NCI-H2081 treated with DMSO at 0.1 percent for 48 hours (cell line): ENCODE measurements at places on chromosomes 2 and 18.

DNA sequence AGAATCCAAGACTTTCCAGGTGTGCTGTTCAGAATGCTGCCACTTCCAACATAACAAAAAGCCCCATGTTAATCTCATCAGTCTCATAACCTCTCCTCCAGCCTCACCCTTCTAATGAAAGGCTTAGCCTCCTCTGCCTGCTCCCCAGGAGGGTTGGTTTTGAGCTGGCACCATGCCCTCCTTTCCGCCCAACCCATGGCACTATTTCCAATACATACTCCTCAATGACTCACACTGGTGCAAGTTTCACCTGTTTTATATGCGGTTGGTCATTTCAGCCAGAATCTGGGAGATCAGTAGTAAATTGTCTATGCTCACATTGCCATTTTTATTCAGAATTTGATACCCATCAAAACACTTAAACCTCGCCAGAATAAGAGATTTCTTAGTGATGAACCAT is 157.6 kb upstream of the NRP2 start:
- DNase-seq = no peak

DNA sequence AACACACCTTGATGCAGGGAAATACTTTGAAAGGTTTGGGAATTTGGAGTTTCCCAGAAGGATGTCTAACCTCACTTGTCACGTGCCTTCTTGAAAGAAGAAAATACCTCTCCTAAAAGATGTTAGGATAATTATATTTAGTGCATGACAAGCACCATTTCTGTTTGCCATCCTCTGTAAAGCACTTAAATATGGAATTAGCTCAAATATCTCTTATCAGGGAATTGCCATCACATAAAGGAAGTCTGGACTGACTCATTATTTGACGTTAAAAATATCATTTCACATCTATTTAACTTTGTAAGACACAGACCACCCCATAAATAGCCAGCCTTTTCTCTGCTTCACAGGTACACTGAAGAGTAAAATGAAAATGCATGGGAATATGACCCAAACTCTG is 140.1 kb downstream of the STK39 start:
- DNase-seq = no peak

GRCh38 chr2:174138161-174138560 is 110.2 kb downstream of the OLA1 start:
- DNase-seq = no peak

- no peak for DNase-seq
Observed at GRCh38 chr2:31246184-31246852, 12.4 kb downstream of the EHD3 start.

GRCh38 chr2:86223927-86224560 is 24.8 kb downstream of the MRPL35 start:
- DNase-seq = no peak

DNA sequence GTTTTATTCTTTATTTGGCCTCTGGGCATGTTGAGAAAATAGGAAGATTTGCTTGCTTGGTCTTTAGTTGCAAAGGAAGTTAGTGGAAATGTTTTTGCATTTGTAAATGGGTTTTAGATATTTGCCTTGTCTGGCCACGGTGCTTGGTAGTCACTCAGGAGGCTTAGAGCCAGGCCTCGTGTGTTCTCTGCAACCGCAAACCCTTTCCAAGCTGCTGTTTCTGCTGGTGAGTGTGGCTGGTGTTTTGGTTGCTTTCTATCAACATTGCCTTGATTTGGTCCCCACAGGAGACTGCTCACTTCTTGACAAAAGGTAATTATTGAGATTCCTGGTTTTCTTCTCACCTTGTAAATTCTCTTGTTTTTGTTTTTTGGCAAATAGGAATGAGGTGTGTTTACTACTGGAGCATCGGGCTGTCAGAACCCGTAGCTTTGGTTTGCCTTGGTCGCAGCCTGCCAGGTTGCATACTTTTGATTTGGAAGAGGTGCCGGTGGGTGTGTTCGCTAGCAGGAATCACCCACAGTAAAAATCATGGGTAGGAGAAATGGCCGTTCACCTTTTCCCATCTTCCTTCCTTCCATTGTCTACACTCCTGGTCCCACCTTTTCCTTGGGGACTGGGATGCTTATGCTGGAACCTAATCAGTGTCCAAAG is 15.8 kb downstream of the ASAP2 start:
- DNase-seq = no peak

- no peak for DNase-seq
Observed at GRCh38 chr2:74887445-74887951, 53.6 kb downstream of the HK2 start.

GRCh38 chr2:136527560-136527959 is 237.8 kb upstream of the THSD7B start:
- DNase-seq = no peak

DNA sequence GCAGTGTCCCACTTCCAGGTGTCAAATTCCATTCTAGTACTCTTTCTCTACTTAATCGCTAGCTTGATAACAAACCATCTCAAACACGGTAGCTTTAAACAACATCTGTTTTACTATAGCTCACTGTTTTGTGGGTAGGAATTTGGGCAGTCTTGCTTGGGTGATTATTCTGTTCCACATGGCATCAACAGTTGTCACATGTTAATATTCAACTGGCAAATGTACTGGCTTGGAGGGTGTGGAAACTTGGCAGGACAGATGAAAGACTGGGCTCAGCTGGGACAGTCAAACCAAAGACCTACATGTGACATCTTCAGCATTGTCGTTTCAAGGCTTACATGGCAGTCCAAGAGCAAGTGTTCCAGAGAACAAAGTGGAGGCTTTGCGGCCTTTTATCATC is 241.8 kb downstream of the PTH2R start:
- no peak for DNase-seq

- DNase-seq = no peak
Observed at GRCh38 chr18:36124841-36125240, 4.3 kb downstream of the SLC39A6 start.

DNA sequence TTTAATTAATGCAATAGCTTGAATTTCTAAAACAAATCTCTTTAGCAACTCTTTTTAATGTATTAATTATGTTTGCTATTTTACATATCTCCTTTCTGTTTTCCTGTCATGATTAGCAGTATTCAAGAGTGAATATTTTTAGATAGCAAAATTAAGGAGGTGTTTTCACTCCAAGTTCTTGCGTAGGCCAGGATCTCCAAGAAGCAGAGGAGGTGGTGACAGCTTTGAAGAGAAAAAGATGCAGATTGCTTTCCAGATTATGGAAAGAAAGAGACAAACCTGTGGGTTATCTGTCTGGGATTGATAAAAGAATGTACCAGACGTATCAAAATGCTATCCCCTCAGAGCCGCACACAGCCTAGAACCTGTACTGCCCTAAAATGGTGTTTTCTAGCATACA is 163.5 kb upstream of the FAM98A start:
- DNase-seq = no peak

GRCh38 chr2:27175330-27175729 is 26.5 kb downstream of the TCF23 start:
- no peak for DNase-seq

- DNase-seq = no peak
Observed at GRCh38 chr2:20027260-20027677, 14.8 kb upstream of the MATN3 start.

DNA sequence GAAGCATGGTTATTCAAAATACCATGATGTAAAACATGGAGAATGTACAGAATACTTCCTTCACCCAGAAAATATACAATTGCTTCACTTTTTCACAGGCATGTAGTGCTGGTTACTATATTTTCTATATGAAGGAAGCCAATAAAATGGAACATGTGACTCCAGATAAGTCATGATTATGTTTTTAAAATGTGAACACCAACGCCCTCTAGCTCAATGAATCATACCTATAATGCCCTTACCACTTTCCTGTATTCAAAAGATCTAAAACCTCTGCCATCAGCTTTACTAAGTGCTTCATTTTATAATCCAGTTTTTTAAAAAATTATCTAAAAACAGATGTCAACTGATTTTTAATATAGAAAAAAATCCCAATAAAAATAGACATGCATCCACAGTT is 59.9 kb downstream of the SMAD2 start:
- DNase-seq = no peak

DNA sequence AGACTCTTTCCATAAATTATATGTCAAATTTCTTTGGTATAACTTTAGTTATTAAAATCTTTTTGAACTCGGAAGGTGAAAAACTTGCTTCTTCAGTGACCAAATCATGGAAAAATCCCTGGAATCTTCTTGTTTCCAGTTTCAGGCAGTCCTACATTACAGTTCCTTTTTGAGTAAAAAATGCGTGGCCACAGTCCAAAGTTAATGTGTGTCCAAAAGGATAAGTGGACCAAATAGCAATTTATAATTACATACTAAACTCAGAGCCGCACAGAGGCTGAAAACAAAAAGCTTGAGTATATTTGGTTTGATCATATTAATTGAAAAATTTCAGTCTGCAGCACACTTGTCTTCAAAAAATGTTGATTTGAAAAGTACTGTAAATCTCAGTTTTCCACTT is 28.4 kb upstream of the DYNC2LI1 start:
- DNase-seq = no peak

- no peak for DNase-seq
Observed at GRCh38 chr2:37705191-37705590, 33.7 kb upstream of the CDC42EP3 start.

DNA sequence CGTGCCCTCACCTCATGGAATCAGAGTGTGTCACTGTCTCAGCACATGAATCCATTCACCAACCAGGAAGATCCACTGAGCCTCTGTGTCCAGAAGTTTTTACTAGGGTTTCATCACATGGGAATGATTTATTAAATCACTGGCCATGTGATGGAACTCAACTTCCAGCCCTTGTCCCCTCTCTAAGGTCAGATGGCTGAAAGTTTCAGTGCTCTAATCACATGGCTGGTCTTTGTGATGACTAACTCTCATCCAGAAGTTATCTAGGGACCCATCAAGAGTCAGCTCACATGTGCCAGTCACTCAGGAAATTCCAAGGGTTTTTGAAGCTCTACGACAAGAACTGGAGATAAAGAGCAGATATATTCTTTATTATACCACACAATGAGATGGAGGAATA is 140.5 kb upstream of the GYPC start:
- DNase-seq = no peak

GRCh38 chr18:23331091-23331920 is 121.8 kb upstream of the RIOK3 start:
- DNase-seq = no peak

DNA sequence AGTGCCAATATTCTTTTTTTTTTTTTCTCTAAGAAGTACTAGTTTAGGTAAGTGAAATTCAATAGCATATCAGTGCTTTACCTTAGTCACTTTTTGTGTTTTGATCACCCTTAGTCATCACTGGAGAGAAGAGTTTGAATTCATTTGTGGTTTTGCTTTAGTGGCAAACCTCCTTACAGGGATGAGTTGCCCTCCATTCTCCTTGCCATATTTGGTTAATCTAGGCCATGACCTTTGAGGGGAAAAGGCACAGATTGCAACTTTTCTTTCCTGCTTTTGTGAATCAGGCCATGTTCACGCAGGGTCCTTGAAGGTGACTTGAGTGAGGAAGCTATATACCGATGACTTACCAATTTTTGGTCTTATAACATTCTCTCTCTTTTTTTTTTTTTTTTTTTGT is 34.4 kb downstream of the PLEKHA3 start:
- DNase-seq = no peak

DNA sequence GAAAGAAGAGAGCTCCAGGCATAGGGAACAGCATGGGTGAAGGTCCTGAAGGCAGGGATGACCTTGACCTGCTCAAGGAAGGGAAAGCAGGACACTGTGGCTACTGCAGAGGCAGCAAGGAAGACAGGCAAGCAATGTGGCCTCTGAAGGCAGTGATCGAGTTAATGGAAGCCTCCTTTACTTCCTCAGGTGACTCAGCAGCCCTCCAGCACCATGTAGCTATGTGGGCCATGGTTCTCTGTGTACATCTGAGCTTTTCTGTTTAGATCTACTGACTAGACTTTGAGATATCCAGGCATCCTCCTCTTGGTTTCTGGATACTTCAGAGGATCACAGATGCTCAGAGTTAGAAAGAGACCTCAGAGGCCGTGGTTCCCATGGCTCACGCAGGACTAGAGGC is 107.3 kb upstream of the PID1 start:
- no peak for DNase-seq
